Heart left ventricle (tissue), 16 donors: ENCODE measurements at places on chromosomes 16 and 17.

DNA sequence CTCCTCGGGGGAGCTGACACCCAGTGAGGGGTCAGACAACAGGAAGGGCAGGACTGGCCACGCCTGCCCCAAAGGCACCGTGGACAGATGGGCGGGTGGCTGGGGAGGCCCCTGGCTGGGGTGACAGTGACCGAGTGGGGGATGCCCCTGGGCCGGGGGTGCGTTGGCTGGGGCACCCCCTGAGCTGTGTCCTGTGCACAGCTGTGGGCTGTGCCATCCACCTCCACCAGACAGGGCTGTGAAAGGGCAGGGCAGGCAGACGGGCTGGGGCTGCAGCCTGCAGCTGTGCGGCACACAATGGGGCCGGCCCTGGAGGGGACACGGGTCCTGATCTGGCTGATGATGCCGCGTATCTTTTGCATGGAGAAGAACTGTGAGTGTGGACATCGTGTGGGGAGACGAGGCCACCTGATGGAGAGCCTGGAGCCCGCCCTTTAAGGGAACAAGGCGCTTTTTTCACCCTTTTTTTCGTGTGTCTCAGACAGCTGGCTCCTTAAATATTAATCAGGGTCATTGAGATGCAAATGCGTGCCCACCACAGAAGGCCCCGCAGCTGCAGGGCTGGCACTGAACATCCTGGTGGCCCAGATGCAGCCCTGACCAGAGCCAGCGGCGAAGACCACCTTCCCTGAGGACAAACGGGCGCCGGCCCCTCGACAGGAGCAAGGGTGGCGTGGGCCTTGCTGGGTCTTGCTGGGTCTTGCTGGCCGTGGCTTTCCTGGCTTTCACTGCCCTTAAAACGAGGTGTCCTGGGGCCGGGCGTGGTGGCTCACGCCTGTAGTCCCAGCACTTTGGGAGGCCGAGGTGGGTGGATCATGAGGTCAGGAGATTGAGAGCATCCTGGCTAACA lies 42.4 kb upstream of the GNG13 start:
- no peak for DNase-seq

GRCh38 chr16:17173281-17173680 lies 297.5 kb downstream of the XYLT1 start:
- DNase-seq, result peak; percentile 57

- no peak for DNase-seq
Measured at GRCh38 chr17:19651451-19652238, 3.1 kb downstream of the ALDH3A2 start.

DNA sequence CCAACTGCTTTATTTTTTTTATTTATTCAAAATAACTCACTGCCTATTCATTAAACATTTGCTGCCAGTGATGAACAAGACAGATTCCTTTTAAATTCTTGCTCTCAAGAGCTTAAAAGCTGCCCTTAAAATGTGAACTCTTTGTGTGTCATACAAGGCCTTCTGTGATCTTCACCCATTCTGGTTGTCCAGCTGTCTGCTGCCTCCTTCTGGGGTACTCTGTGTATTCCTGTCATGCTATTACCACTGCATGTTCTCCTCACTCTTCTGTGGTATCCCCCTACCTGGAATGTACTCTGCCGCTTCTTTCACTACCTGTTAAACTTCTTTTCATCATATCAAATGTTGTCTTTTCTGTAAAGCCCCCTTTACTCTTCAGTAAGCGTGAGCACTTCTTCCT lies 165.8 kb downstream of the CHD9 start:
- no peak for DNase-seq

- no peak for DNase-seq
Measured at GRCh38 chr17:44775838-44776621, 17.2 kb downstream of the ADAM11 start.

GRCh38 chr16:4089811-4090301 lies 26.4 kb downstream of the ADCY9 start:
- no peak for DNase-seq

- DNase-seq, result peak; percentile 76
Measured at GRCh38 chr16:84062734-84063640, 20.4 kb upstream of the SLC38A8 start.

DNA sequence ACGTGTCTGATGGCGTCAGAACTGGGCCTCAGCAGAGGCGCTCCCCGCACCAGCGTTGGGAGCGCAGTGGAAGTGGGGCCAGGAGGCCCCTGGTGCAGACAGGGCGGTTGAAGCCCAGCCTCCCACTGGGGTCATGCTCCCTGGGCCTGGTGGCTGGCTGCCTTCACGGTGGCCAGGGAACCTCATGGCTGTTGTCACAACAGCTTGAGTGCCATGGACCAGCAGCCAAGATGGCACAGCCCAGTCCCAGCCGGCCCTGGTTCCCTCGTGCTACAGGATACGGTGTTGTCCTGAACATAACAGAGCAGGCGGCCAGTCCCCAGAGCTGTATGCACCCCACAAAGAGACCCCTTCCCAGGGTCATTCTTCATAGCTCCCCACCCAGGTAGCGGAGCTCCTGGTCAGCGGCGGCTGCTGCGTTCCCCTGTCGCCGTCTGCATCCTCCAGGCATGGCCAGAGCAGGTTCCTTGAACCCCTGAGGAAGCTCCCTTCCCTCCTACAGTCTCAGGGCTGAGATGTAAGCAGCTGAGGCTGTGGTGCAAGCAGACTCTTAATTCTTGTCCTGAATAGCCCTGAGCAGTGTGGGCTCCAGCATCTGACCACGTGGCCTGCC lies 29.7 kb downstream of the NME3 start:
- DNase-seq, result no peak

DNA sequence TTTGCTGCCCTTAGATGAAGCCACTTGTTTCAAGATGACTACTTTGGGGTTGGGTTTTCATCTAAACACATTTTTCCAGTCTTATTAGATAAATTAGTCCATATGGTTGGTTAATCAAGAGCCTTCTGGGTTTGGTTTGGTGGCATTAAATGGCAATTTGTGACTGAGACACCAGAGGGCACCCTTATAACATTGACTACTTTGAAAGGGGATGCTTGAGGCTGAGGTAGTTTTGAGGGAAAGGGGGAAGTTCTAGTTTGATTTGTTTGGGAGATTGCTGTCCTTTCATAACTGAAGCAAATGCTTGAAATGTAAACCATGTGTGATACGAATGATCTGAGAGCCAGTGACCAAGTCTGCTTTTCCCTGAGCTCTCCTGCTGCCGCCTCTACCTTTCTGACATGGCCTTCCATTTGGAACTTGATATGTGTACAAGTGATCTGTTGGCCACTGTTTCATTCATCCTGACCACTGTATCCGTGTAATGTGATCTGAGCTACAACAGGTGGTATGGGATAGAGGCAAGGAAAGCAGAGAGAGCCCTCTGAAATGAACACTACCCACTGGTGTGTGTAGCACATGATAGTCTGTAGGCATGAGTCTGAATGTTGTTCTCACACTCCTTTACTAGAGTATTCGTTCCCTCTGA lies 5.8 kb upstream of the RARA start:
- DNase-seq, result no peak

DNA sequence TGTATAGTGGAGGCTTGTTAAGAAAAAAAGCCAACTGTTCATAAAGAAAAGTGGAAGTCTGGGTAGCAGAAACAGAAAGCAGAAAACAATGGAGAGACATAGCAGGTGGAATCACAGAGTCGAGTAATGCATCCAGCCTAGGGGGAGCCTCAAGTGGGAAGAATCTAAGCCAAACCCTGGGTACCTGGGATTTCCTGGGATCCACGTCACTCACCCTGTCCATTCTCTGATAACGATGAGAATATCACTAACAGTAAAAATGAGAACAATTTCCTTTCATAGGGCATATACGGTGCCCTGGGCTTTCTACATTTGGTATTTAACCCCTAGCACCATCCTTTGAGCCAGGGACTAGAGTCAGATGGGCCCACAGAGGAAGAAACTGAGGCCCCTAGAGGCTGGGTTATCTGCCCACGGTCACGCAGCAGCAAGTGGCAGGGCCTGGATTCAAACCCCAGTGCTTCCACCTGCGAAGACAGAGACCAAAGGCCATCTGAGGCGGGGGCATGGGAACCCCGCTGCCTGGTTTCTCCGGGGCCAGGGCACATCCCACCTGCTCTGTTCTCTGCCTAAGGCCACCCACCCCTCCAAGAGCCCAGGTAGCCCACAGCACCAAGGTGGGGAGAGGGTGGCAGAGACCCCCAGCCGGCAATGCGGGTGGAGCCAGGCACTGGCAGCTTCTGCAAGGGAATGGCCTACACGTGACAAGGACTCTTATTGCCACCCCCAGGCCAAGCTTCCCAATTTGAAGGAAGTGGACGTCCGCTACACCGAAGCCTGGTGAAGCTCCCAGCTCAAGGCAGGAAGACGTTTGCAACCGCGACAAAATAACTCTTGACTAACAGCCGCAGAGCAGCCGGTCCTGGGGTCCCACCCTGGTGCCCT lies 69.8 kb upstream of the PLCG2 start:
- DNase-seq, result no peak

GRCh38 chr17:80781807-80782277 lies 209.8 kb upstream of the CHMP6 start:
- DNase-seq, result no peak

DNA sequence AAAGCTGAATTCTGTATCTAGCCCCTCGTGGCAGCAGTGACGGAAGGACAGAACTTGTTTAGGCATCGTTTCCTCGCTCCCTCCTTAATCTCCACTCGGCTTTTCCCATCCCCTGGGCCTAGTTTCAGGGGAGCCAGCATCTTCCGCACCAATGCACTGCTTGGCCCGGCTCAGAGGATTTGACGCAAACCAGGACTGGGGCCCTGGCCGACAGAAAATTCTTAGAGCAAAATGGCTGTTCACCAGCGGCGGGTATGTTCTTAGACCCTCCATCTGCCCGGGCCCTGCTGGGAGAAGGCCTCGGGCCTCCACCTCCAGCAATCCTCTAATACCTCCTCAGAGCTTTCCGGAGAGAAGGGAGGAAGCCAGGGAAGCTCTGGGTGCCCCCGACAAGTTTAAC lies 54.6 kb downstream of the TBC1D16 start:
- DNase-seq, result no peak

- no peak for DNase-seq
Measured at GRCh38 chr16:4383591-4384444, 12.2 kb downstream of the VASN start.
